ENCODE measurements at places on chromosomes 4 and X. TPM values are rescaled to one million over a fixed set of nuclear protein-coding genes. Genes with fewer than 3 reads are reported as not detected.

- DNase-seq, result no peak
Measured at GRCh38 chr4:161728929-161729328, 434.9 kb downstream of the FSTL5 start.

DNA sequence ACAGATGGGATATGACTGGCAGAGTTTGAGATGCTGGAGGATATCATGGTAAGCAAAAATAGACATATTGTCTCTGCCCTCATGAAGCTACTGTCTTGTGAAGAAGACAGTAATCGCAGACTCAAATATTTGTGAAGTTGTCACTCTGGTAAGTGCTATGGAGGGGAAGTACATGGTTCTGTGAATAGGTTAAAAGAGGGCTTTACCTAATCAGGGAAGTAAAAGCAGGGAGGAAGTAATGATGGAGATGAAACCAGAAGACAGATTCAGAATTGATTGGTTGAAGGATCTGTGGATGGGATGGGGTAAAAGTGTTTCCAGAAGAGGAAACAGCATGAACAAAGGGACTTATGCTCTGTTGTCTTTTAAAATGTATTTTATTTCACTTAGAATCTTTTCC is 19.3 kb upstream of the MAGED1 start:
- DNase-seq, result no peak

- DNase-seq, result no peak
Measured at GRCh38 chrX:114101081-114101480, 482.8 kb upstream of the HTR2C start.

- DNase-seq, result no peak
Measured at GRCh38 chr4:143091862-143092261, 92.9 kb upstream of the USP38 start.

DNA sequence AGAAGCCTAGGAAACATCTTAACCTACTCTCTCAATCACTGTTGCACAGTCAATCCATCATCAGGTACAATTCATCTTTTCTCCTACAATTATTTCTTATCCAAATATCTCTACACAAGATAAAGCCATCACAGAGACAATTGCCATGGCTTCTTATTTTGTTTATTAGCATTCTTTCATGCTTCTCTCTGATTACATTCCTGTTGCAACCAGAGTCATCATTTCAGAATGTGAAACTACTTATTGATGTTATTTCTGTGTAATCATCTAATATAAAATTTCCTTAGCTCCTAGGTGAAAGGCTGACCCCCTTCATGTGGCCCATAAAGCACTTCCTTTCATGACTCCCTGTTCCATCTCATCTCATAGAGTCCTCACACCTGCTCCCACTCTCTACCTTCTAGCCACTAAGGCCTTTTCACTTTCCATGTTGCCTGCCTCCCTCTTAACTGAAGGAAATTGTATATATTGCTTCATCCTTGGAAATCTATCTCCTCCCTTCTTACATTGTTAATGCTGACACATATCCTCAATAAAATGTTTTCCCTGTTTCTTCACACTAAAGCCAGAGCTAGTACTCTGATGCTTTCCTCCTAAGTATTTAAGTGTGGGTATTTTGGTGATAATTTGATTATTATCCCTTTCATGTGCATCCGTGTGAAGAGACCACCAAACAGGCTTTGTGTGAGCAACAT is 829.9 kb downstream of the FAT4 start:
- DNase-seq, result no peak

VEGFC gene
- 344 TPM for total RNA-seq

GRCh38 chr4:159902648-159903047 is 799.8 kb downstream of the RAPGEF2 start:
- no peak for DNase-seq

ATRX gene
- 48.2 TPM for total RNA-seq

- DNase-seq, result peak; percentile 84
Measured at GRCh38 chr4:119025916-119026661, 109.5 kb upstream of the MYOZ2 start.

TSPAN7 gene
- total RNA-seq, result not detected

- no peak for DNase-seq
Measured at GRCh38 chr4:1543561-1543960, 137.3 kb upstream of the NKX1-1 start.

UNC5C gene
- not detected for total RNA-seq

GRCh38 chr4:78764498-78764961 is 11.6 kb upstream of the BMP2K start:
- no peak for DNase-seq

DNA sequence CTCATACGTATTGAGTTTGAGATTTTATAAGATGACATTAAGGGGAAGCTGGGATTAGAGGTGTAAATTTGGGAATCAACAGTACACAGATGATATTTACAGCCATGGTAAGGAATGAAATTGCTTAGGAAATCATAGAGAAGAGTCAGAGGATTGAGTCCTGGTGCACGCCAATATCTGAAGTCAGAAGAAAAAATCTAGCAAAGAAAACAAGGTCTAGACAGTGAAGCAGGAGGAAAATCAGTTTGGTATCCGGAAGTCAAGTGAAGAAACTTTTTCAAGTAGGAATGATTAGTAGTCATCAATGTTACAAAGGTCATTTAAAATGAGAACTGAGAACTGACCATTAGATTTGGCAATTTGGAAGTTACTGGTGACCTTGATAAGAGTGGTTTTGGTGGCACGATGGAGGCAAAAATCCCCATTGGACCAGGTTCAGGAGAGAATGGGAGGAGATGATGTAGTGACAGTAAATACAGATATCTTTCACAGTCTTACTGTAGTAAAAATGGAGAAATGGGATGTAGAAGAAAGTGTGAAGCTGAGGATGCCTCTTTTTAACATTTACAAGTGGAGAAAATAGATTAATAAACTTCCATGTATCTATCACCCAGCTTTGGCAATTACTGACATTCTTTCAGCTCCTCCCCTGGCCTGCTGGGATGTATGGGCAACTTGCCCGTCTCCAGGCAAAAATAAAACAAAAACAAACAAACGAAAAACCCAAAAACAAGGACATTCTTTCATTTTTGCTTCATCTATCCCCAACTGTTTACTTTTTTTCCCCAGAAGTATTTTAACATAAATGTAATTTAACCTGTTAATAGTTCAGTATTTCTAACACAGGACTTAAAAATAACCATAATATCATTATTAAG is 11.4 kb upstream of the GPR34 start:
- DNase-seq, result no peak

DNA sequence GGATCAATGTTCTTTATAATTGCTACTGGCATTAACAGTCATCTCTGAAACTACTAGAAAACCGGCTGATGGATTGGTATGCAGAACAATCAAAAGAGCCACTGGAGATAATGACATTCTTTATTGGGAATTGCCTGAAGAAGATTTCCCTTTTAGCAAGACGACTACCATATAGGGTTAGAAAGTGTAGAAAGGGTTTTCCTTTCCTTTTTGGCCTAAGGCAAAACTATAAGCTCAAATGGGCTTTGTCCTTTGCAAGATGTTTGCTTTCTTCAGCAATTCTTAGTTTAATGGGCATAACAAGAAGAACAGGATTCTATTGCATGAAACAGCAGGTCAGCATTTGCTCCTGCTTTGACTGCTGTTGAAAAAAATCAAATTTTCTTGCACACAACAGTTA is 214.2 kb upstream of the PCDH10 start:
- no peak for DNase-seq

FGFR3 gene
- total RNA-seq, result 0.64 TPM

DNA sequence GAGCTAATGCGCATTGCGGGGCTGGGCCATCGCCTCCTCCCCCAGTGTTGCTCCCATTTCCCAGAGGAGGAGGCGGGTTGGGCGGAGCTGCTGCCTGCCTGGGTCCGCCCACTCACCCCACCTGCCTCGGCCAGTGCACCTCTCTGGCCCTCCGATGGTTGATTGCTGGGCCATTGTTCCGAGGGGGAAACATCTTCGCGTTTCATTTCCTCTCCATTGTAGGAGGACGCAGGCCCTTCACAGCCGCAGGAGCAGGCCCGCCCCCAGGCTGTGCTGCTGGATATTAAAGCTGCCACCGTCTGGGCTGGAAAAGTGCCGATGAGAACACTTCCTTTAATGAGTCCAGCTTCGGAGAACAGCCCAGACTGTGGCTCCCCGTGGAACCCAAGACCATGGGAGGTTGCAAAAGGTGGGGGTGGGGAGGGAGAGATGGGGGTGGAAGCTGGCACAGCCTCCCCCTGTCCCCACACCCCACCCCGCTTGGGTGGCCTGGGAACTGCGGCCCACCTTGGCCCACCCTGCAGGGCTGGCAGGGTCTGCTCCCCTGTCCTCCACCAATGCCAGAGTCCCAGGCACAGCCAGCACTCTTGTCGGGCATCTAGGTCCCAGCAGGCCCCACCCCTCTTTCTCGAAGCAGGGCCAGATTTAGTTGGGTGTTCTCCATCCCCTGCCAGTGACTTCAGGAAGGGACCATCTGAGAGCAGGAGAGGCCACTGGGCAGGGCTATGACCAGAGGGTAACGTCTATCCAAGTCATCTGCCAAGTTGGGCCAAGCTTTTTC is 96.6 kb downstream of the ADRA2C start:
- no peak for DNase-seq

- DNase-seq, result no peak
Measured at GRCh38 chr4:127251423-127251822, 381.3 kb upstream of the INTU start.

DNA sequence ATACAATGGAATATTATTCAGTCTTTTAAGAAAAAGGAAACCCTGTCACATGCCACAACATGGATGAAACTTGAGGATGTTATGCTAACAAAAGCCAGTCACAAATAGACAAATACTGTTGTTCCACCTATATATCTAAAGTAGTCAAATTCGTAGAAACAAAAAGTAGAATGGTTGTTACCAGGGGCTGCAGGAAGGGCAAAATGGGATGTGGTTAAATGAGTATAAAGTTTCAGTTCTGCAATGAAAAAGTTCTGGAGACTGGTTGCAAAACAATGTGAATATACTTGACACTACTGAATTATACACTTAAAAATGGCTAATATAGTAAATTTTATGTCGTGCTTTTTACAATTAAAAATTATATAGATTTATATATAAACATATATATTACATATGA is 12.2 kb downstream of the SPOCK3 start:
- no peak for DNase-seq

GRCh38 chr4:15902746-15903145 is 35.8 kb downstream of the FGFBP1 start:
- DNase-seq, result no peak

CXCL1 gene
- total RNA-seq, result 1.3 TPM

DNA sequence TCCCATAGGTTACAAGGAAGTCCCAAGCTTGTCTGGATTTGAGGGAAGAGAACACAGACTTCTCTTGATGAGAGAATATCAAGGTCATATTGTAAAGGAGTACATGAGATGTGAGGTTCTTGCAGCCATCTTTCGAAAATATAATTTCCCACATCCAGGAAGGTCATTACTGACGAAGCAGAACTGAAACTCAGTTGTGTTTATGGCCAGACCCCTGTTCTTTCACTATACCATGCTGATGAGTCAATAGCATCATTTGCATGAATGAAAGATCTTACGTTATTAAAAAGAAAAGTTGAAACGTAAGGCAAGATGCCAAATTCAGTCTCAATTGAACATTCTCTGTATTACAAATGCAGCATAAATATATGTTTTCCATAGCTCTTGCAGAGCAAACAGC is 14.2 kb upstream of the CCDC149 start:
- no peak for DNase-seq

DNA sequence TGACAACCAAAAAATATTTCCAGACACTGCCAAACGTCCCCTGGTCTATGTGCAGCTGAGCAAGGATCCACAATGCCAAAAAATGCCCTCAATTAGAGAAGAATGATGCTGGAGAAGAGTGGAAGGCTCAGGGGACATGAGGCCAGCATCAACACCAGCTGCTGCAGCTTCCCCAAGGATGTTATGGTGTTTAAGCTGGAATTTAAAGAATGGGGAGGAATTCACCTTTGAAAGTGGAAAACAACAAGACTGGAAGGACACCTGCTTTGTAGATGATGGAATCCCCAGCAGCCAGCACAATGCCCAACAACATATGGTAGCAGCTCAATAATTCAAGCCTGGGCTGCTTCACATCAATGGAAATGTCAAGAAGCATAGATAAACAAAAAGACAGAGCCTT is 20.3 kb upstream of the SMPX start:
- DNase-seq, result no peak

MSX1 gene
- total RNA-seq, result 7.6 TPM

DNA sequence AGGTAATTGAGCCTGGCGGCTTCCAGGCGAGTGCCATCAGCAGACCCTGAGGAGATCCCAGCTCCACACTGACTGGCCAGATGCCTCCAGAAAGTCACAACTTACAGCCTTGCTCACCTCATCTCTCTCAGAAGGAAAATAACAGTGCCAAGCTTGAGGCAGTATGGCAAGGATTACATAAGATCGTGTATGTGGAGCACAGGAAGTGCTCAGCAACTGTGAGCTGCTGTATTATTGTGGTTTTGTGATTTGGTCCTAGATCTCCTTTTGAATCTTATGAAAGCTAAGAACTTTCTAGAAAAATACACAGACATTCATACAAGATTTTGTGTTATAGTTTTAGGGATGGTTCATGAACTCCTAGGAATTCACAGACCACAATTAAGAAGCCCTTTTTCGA is 14.0 kb downstream of the RASL11B start:
- DNase-seq, result no peak

- no peak for DNase-seq
Measured at GRCh38 chrX:45850197-45850774, 649.6 kb upstream of the DIPK2B start.

DNA sequence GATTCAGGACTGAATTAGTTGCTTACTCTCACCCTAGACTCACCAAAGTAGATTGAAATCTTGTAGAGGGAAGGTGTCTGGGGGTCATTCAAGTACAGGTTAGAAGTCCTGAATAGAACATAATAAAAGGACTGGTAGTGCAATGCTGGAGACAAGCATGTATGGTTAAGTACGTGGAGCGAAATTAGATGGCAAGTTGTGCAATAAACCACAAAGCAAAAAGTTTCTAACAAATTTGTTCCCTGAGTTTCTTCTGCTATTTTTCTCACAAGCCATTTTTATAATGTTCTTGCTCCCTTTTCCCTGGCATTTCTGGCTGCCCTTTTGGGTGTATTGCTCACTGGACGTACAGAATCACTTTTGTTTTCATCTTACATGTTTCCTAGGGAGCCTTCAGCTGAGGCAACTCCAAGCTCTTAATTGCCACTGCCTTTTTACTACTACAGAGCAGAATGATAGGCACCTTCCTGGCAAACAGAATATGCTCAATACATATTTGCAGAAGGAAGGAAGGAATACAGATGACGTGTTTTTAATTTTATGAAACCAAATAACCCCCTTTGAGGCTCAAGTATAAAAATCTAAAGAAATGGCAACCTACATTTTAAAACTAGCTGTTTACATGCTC is 23.4 kb downstream of the LANCL3 start:
- DNase-seq, result no peak

GRCh38 chr4:29304595-29304994 is 1415.6 kb upstream of the PCDH7 start:
- no peak for DNase-seq

- DNase-seq, result no peak
Measured at GRCh38 chrX:126994032-126994600, 174.6 kb downstream of the PRR32 start.

DNA sequence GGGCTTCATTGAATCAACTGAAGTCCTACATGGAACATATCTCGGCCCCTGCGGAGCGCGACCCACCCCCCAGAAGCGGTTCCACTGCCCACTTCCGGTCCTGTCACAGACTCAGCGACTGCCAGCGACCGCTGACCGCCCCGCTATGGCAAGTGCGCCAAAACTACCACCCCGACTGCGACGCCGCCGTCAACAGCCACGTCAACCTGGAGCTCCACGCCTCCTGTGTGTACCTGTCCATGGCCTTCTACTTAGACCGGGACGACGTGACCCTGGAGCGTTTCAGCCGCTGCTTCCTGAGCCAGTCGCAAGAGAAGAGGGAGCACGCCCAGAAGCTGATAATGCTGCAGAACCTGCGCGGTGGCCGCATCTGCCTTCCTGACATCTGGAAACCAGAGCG is 14.8 kb upstream of the FAM47A start:
- no peak for DNase-seq
